ENCODE measurements at places on chromosomes 5 and 9.

DNA sequence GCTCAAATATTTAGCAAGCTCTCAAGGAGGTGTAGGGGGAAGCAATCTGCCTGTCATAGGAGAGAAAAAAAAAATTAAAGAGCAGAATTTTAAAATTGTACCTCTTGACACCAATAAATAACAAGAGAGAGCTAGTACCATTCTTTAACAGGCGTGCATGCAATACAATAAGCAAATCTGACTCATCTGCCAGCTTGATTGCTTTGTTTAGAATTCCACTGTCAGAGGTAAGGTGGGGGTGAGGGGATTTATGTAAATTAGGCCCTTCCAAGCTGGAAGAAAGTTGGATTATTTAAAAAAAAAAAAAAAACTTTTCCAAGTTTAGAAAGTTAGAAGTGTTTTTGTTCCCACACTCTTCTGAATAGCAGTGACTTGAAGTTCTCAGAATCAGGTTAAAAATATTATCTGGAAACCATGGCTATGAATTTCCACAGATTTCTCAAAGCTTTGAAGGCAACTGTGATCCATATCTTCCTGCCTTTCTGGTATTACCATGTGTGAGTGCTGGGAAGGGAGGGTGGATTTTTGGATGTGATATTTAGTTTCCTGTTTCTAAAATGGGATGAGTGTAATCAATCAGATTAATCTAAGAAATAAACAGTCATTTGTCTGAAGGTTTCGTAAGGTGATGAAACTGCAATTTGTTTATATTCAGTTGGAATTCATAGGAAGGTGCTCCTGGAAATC is 477.5 kb downstream of the TLE4 start:
- DNase-seq = no peak

- DNase-seq = no peak
These were observed 22.7 kb downstream of the DPYSL3 start for GRCh38 chr5:147487031-147487750.

DNA sequence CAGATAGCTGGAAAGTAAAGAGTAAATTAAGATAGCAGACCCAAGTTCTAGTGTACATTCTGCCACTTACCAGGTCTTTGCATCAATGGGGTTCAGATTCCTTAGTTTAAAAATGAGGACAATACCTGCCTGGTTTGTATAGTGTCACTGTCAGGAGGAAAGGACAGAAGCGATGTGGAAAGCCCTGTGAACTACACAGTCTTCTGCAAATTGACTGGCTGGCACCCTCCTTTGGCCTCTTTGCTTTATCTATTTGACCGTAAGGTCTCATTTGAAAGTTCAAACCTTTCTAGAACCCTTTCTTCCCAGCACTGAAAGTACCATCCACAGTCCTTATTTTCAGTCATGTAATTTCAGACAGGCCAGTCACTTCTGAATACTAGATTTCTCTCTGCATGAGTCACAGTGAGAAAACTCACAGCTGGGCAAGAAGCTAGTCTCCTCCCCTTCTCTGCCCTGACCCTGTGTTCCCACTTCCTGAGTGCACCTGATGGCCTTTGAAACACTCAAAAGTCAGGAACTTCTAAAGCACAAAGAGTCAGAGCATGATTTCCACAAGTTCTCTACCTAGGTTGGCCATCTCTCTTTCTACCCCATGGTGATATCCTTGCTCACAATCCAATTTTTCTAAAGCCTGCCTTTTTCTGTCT is 91.3 kb upstream of the RASEF start:
- no peak for DNase-seq

GRCh38 chr5:9596171-9596780 is 33.9 kb downstream of the TAS2R1 start:
- no peak for DNase-seq

DNA sequence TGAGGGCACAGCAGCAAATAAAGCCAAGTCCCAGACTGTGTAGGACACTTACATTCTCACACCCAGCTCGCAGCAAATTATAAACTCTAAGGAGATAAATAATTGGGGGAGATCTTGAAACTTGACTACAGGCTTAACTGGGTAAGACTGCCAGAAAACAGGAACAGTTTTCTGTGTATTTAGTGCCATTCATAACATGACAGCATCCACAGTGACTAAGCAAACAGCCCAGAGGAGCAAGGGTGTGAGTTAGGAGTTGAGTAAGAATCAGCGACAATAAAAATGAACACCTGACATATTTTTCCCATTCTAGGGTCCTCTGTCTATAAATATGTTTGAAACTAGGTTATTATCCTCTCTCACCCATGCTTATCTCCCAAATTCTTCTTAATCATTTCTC is 370.9 kb upstream of the WWC1 start:
- no peak for DNase-seq

DNA sequence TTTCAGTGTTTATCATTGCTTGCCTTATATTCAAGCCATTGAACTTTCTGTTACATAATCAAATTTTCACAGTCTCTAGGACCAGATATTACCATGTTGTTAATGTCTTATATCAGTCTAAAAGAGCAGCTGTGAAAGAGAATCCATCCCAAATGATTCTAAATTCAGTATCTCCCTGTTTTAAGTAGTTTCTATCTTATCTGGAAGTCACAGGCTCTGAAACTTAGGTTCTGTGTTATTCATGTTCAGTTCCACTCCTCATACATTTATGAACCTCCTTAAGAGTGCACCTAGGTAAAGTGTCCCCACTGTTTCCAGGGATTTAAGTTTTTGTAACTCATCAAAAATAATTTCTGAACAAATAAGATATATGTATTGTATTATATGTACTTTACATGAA is 9.7 kb downstream of the LYRM7 start:
- no peak for DNase-seq

- DNase-seq = no peak
These were observed 290.5 kb downstream of the ANXA1 start for GRCh38 chr9:73441890-73442818.

- DNase-seq = no peak
These were observed 631 bp downstream of the CFAP77 start for GRCh38 chr9:132410642-132411041.
